Mesenteric fat pad (tissue), 1 donor: ENCODE measurements at places on chromosomes 13 and 19. TPM values are rescaled to one million over a fixed set of nuclear protein-coding genes. Genes with fewer than 3 reads are reported as not detected.
A peak's percentile ranks its signal among the peaks of the same experiment; 100 is the strongest.

DNA sequence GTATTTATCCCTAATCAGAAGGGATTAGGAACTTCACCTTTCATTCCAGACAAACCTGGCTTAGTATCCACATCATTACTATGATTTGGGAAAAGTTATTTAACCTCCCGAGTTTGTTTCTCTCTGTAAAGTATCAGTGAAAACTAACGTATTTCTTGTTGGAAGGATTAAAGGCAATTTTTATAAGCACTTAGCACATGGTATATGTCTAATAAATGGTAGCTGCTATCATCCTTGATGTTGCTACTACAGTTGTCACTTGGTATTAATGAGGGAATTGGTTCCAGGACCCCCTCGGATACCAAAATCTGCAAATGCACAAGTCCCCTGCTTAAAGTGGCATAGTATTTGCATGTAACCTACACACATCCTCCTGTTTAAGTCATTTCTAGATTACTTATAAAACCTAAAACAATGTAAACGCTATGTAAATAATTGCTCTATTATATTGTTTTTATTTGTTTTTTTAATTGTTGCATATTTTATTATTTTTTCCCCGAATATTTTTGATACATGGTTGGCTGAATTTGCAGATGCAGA lies 42.7 kb upstream of the FAM124A start:
- no peak for DNase-seq

DNA sequence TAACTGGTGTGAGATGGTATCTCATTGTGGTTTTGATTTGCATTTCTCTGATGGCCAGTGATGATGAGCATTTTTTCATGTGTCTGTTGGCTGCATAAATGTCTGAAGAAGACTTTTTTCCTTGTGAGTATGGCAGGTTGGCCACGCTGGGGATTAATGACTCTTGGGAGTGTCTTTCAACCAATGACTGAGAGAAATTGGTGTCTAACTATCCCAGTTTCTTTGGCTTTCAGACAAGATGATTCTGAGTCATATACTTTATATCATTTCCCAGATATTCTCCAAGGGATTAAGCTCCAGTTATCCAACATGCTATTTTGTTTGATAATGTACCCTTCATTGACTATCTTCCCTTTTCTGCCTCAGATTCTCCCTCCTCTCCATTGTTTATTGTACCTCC lies 35.5 kb upstream of the CSNK1A1L start:
- DNase-seq: no peak

DNA sequence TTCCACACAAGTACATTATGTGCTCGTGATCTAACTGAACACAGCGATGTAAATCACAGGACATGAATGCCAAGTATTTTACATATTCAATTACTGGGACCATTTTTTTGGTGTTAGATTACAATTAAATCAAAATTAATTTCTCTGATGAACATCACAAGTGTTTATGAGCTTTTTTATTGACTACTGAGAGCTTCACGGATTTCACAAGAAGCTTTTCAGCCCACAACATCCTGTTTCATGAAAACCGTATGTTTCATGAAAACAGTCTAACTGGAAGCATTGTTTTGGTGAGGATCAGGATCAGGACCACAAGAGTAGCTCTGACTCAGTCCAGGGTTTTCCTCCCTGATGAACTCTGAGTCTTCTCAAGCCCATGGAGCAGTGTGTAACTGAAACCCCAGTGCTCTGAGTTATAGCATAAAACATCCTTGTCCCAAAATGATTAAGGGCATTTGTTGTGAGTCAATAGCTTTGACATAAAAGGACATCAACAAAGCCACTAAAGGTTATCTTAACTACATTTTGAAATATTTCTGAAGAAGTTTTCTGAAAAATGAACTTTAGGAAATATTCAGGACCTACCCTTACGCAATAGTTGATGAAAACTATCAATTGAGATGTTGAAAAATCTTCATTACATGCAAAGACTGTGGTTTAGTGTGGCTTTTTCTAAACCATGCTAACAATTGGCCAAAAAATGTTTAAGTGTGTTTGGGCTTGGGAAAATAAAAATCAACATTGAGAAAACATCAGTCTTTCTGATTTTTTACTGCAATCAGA lies 49.3 kb downstream of the UFM1 start:
- DNase-seq: no peak

GRCh38 chr13:51679616-51680015 lies 95.4 kb downstream of the WDFY2 start:
- DNase-seq: no peak

GRCh38 chr19:771332-771785 lies 20.4 kb downstream of the MISP start:
- DNase-seq: no peak

DNA sequence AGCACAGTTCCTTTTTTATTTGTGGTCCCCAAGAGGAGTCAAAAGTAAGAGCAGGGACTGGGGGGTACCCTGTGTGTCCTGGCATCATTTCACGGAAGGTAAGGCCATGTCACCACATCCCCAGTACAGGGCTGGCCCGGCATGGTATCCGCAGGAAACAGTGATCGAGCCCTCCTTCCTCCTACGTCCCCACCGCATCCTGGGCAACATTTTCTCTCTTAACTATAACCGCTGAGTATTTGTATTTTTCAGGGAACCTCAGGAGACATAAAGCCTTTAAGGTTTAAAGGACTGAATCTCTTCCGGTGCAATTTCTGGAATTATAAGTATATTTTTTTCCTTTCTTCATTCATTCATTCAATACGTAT lies 13.6 kb upstream of the LATS2 start:
- DNase-seq: no peak

DNA sequence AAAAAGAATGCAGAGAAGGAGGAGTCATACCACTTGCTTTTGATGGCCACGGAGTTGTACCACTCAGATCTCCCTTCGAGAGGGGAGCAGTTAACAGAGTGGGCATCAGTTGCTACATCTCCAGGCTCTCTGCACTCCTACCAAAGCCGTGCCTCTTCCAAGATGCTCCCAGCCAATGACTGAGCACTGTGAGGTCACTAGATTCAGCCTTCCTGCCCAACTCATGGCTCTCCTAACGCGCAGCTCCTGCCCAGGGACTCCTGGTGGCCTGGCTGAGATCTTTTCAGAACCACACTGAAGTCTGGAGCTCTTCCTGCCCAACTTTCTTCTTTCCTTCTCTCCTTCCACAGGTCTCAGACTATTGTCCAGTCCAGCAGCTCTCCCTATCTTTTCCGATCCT lies 66.7 kb downstream of the LHFPL6 start:
- DNase-seq: no peak

DNA sequence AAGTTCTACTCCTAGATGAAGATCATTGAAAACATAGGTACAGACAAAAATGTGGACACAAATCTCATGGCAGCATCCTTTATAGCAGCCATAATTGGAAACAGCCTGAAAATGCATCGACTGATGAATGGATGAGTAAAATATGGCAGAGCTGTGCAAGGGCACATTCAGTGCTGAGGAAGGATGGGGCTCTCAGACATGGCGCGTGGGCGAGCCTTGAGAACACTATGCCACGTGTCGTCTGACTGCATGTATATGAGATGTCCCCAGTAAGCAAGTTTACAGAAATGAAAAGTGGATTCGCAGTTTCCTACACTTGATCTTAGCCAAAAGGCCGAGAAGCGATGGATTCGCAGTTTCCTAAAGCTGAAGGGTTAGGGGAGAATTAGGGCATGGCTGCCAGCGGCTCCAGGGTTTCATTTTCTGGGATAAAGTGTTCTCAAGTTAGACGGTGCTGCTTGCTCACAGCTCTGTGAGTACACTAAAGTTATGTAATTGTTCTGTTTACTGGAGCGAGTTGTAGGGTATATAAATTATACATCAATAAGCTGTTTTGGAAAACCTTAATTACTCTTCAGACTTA lies 78.0 kb downstream of the RAB20 start:
- no peak for DNase-seq

GRCh38 chr13:106815545-106815944 lies 247.6 kb upstream of the ARGLU1 start:
- no peak for DNase-seq

DNA sequence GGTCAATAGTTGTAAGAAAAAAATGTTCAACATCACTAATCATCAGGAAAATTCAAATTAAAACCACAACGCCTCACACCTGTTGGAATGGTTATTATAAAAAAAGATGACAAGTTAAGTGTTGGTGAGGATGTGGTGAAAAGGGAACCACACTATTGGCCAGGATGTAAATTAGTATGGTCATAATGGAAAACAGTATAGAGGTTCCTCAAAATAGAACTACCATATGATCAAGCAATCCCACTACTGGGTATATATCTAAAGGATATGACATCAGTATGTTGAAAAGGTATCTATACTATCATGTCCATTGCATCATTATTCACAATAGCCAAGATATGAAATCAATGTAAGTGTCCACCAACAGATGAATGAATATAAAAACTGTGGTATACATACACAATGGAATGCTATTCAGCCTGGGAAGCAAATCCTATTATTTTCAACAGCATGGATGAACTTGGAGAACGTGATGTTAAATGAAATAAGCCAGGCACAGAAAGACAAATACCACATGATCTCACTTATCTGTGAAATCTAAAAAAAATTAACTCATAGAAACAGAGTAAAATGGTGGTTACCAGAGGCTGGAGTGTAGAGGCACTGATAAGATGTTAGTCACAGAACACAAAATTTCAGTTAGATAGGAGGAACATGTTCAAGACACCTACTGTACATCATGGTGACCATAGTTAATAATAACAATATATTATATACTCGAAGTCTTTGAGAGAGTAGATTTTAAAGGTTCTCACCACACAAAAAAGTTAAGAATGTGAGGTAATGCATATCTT lies 56.6 kb downstream of the TBC1D4 start:
- no peak for DNase-seq

DNA sequence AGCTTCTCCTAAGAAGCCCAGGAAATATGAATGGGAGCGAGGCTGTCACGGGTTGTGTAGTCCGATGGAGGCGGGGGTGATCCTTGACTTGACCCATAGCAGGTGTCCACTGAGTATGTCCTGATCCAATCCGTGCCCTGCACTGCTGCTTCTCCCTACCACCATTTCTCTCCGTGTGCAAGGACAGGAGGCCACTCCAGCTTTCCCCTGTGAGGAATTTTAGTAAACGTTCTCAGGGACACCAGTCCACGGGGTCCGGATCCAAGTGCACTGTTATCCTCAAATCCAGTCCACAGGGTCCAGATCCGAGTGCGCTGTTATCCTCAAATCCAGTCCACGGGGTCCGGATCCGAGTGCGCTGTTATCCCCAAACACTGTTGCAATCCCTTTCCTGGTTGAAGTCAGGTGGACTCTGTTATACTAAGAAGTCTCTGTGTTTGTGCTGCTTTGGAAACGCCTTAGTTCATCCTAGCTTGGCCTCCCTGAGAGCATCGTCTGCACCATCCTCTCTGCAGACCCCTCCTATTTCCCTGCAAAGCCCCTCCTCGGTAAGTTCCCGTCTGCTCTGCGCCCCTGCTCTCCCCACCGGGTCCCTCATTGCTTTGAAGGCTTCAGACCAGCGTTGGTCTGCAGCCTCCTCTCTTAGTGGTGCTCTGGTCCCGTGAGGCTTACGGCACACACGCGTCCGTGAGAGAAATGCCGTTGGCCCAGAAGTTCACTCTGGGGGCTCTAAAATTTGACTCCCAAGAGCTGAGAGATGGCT lies 303.5 kb downstream of the TEX29 start:
- peak; percentile 64 for DNase-seq

GRCh38 chr19:403221-404027 lies 5.5 kb downstream of the C2CD4C start:
- no peak for DNase-seq

- DNase-seq: no peak
Measured at GRCh38 chr19:56091066-56091490, 30.0 kb downstream of the ZNF787 start.

- peak; percentile 92 for DNase-seq
Measured at GRCh38 chr19:36837906-36838783, at the start of gene ZNF790. TSS of gene ZNF790 (minus strand) at chr19:36838387. CDS start at chr19:36825619, 12,768 bp downstream.

DNA sequence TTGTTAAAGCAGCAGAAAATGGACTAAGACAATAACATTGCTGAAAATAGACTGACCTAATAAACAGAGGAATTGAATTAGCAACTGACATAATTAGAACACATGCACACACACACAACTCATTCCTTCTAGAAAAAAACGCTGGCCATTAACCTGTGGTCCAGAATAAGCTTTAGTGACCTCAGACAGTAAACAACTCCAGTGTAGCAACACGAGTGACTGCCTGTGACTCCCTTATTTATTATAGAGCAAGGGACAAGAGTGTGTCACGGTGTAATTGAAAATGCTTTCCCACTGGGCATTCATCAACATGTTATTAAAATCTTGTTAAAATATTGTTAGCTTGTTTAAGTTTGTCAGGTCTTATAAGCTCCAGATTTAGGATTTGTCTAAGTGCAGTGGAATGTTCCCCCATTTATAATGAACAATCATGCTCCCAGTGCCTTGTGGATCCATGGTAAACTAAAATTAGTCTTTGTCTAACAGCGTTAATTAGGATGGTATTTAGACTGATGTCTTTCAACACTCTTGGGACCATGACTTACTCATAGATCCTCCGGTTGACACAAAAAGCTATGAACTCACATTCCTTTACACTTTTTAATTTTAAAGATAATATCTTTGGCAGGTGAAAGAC lies 111.7 kb upstream of the IRS2 start:
- no peak for DNase-seq

DNA sequence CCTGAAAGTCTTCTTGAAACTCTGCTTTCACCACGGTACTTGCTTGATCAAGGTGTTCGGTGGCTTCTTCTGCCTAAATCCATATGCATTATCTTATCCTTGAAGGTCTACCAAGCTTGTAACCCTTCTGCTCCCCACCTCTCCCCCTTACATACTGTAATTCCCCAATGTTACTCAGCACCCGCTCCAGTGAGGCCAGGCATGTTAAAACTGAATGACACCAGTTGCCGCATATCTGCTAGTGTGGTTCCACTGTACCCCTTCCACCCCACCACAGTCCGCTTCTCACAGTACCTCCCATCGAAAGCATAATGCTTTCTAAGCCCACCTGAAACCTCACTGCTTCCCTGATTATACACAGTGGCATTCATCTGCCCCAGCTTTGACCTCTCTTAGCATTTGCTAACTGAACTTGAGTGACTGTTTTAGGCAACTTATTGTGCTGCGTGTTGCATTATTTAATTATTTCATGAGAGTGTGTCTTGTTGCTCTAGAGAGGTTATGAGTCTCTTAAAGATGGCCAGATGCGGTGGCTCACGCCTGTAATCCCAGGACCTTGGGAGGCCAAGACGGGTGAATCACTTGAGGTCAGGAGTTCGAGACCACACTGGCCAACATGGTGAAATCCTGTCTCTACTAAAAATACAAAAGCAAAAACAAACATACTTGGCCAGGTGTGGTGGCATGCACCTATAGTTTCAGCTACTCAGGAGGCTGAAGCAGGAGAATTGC lies 87.6 kb upstream of the MBNL2 start:
- DNase-seq: no peak

The ZNF284 gene
- 1.9 TPM for total RNA-seq

The CCDC8 gene
- total RNA-seq: 2.9 TPM

The PCDH20 gene
- total RNA-seq: 0.10 TPM

The ZNF99 gene
- total RNA-seq: 0.10 TPM

The ZNF587 gene
- total RNA-seq: 25.7 TPM

The ZNF558 gene
- total RNA-seq: 18.5 TPM

The CACNG6 gene
- not detected for total RNA-seq

The THSD8 gene
- total RNA-seq: 2.1 TPM
